ENCODE measurements at places on chromosomes 5 and 9.

GRCh38 chr9:18122171-18122570 lies 351.8 kb upstream of the ADAMTSL1 start:
- no peak for DNase-seq

DNA sequence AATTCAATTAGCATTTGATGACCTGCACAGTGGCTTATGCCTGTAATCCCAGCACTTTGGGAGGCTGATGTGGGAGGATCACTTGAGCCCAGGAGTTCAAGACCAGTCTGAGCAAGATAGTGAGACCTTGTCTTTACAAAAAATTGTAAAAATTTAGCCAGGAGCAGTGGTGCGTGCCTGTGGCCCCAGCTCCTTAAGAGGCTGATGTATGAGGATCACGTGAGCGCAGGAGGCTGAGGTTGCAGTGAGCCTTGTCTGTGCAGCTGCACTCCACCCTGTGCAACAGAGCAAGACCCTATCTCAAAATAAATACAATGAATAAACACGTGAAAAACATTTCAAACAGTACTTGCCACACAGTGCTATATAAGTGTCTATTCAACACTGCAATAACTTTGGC lies 4.2 kb downstream of the ABCA1 start:
- no peak for DNase-seq

- no peak for DNase-seq
Observed at GRCh38 chr9:121261107-121261460, 6.9 kb upstream of the GSN start.

- no peak for DNase-seq
Observed at GRCh38 chr5:147450606-147451005, 59.3 kb downstream of the DPYSL3 start.

DNA sequence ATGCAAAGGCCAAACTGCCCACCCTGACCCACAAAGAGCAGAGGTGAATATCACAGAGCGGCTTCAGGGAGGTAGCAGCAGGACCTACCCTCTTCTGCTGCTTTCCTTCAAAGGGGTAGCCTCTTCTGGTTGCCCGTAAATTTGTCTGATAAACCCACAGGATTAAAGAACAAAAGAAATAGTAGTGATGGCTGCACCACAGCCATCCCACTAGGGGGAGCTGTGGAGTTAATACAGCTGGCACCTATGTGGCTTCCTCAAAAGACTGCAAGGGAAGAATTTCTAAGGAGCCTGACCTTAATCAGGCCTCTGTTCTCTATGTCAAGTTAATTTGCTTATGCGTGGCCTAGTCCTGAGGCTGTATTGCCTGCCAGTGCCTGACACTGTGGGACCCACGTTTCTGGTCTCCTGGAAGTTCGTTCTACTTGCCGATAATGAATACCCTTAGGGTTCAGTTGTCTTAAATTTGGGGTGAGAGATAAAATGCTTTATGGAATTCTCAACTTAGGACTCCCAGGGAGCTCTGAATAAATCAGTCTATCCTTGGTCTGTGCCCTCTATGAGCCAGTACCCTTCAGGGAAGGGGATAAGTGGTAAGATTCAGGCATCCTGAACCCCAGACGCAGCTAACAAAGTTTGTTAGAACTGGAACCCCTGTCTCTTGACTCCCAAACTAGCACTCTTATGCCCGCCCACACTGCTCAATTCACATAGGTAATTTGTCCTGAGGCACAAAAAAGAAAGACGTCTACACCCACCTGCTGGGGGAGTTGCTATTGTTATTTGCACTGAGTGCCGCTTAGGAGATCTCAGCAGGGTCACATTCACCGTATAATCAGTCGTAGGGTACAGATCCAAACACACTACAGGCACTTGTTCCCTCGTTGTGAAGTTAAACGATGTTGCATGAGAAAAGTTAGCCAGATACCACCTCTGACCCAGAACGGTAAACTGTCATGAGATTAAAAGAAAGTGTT lies 77.1 kb downstream of the SUSD1 start:
- peak; percentile 78 for DNase-seq

GRCh38 chr5:171720086-171720485 lies 65.5 kb upstream of the SMIM23 start:
- no peak for DNase-seq

- DNase-seq = no peak
Observed at GRCh38 chr9:120071760-120072159, 508.2 kb downstream of the CDK5RAP2 start.

GRCh38 chr9:5551368-5552150 lies 41.2 kb downstream of the PDCD1LG2 start:
- DNase-seq = no peak

DNA sequence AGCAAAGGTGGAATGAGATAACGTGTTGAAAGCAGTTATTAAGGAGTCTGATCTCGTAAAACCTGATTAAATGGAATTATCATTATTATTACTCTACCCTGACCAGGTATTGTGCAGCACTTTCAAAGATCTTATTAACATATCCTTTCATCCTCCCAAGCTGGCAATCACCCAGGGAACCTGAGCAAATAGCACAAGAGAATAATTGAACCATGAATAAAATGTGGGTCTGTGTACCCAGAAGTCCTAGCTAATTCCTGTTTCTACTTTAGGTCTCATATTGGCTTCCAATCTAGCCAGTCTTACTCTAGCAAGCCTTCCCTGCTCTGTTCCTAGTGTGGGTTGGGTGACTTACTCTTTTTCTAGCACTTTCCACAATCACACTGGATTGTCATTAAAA lies 162.2 kb upstream of the STK32A start:
- DNase-seq = no peak

- no peak for DNase-seq
Observed at GRCh38 chr5:104606258-104606829, 1043.8 kb upstream of the NUDT12 start.

- peak; percentile 98 for DNase-seq
Observed at GRCh38 chr9:122940749-122941581, at the start of gene RABGAP1. RABGAP1 (plus strand) TSS chr9:122941020; CDS start chr9:122957060, 16,040 bp downstream.

DNA sequence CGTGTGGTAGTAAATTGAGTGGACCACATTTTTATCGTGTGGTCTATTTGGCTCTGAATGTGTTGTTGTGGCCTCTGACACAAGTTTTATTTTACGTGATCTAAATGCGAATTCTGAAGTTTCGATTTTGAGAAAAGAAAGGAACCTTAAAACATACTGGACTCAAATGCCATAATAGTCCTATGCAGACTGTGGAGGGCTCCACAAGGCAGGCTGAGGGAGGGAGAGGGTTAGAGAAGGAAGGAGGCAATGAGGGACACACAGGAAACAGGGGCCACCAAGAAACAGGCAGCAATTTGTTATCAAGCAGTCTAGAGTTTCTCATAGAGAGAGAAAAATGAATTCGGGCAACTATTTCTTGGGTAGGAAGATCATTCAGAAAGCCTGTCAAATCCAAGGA lies 110.4 kb upstream of the SEMA6A start:
- no peak for DNase-seq

DNA sequence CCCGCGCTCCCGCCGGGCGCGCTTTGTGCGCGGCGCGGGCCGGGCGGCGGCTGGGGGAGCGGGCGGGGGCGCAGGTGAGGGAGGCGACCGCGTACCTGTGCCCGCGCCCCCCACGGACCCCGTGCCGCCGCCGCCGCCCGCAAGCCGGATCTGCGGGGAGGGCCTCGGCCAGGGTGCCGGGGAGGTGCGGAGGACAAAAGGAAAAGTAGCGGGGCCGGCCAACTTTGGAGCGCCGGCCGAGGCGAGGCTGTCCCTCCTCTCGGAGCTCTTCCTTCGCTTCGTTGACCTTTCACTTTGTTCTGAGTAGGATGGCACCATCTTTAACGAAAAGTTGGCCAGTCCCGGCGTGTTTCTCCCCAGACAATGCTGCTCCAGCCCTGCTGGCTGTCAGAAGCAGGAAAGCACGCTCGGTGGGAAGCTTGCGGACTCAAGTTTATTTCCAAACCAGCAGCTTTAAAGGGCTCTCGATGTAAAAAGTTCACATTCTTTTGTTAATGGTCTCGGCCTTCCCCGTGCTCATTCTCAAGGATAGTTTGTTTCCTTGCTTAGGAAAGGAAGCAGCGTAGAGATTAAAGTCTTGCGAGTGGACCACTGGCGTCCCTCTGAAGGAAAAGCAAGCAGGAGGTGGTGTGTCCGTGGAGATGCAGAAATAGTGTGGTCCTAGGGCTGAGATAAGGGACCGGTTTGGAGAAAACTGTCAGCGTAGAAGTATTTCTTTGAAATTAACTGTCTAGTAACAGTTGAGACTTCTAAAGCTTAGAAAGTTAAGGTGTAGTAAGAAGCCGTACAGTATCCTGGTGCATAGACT lies 639 bp downstream of the EHMT1 start:
- peak; percentile 40 for DNase-seq

GRCh38 chr5:163913548-163913947 lies 408.1 kb downstream of the MAT2B start:
- DNase-seq = no peak

DNA sequence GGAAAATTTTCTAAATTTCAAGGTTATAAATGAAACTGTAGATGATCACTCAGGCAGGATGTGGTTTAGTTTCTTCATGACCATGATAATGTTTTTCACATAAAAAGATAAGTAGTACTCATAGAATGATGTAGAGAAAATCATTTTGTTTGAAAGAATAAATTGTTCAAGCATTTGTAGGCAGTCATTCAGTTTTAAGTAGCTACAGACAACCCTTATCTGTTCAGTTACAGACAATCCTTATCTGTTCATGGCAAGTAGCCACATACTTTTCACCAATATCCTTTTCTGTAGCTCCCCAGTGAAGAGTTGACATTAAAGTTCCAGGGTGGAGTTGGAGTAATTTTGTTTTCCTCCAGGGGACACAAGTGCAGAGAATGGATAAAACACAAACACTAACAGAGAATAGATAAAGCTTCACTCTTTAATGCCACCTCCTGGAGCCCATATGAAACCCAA lies 278.1 kb upstream of the TNC start:
- DNase-seq = no peak

DNA sequence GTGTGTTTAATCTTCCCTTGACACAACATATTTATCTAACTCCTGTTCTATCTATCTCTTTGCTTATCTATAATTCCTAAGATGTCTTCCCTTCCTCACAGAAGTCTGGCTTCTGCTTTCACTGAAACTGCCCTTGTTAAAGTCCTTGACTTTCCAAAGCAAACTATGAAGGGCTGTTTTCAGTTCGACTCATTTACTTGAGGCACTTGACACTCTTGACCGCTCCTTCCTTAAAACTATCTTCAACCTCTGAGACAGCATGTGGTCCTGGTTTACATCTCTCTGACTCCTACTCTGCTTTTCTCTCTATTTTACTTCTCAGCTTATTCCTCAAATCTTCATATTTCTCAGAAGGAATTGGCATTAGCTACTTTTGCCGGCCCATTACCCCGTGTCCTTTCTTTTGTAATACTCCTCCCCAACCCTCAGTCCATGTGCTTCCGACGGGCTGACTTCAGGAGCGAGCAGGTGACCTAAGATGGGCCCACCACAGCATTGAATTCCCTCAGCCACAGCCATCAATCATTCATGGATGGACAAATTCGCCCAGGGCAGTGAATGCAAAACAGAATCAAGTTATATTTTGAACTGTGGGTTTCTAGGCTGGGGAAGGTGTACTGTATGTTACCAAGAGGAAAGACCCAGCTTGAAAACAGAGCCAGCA lies 1089.2 kb downstream of the PTPRD start:
- DNase-seq = no peak

DNA sequence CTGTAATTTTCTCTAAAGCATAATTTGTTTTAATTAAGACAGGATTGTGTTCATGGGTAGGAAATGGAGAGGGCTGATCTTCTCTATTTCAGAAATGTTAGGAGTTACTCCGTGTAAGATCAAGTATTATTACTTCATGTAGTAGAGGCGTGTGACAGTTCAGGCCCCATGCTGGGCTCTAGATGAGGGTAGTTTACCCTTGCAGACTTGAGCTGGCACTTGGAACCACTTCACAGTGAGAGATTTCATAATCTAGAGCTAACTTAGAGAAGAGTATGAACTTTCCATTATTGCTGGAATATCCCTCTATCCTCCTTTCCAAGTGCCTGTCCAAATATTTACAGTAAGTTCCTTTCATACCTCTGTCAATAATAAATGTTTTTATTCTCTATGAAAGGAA lies 195.1 kb downstream of the PCSK5 start:
- no peak for DNase-seq

DNA sequence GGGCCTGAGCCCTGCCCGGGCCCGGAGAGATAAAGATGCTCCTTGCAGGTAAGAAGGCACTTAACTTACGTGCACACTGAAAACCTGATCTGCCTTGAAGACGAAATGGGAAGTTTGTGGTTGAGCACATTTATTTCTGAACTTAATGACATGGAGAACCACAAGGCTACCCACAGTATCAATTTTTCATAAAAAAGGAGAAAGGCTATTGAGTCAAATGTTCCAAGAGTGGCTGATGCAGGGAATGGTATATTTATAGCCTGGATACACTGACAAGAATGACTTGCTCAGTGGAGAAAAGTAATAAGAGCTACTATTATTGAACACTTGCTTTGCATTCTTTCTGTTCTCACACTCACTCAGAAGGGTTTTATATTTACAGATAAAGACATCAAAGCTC lies 419.3 kb downstream of the ACTL7B start:
- DNase-seq = no peak

- DNase-seq = no peak
Observed at GRCh38 chr5:126280343-126280742, 142.9 kb upstream of the GRAMD2B start.

DNA sequence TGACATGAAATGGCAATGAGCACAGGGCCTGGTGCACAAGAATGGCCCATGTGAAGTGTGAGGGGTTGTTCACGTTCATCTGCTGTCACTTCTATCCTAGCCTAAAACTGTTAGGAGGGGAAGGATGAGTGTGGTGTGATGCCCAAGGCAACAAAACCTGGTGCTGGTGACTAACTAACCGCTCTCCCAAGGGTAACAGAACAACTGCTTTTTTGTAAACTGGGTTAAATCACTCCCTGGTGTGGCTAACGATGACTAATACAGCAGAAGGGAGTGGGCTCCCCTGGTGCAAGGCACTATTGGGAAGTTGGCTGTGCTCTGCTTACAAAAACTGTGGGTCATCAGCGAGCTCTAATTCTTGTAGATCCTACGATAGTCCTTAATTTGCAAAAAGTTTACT lies 103.2 kb upstream of the VCAN start:
- DNase-seq = peak; percentile 5

GRCh38 chr9:92525306-92525705 lies 10.5 kb downstream of the ECM2 start:
- no peak for DNase-seq

- DNase-seq = no peak
Observed at GRCh38 chr9:135937521-135938489, 23.4 kb downstream of the UBAC1 start.

GRCh38 chr9:134189145-134189469 lies 24.7 kb upstream of the RNU6ATAC start:
- DNase-seq = no peak

GRCh38 chr9:131394464-131395156 lies 724 bp downstream of the PRRC2B start:
- peak; percentile 59 for DNase-seq

DNA sequence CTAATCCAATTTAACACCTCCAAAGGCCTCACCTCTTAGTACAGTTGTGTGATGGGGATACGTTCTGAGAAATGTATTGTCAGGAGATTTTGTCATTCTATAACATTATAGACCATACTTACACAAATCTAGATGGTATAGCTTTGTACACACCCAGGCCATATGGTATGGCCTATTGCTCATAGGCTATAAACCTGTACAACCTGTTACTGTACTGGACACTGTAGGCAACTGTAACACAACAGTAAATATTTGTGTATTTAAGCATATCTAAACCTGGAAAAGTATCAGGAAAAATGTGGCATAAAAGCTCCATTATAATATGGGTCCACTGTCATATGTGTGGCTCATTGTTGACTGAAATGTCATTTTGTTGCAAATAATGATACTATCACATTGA lies 12.1 kb downstream of the ACER2 start:
- no peak for DNase-seq

All from CD4-positive, alpha-beta T cell treated with Interleukin-21 for 1 hour (primary cell).